ENCODE measurements at places on chromosomes 11 and 22.

DNA sequence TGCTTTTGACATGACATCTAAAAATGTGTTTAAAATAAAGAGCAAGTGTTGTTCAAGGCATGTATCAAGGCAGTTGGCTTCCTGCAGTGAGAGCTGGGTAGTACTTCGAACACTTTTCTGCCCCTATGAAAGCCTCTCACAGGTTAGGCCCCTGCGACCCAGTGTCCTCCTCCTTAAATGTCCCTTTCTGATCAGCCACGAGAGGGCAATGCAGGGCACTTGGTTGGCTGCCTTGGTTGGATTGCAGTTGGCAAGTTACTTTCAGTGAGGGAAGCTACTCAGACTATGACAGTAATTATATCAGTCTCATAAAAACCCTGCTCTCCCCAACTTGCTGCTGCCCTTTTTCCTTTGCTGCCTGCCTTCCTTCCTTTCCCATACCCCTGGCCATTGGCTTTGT is 743.8 kb downstream of the NTM start:
- no peak for DNase-seq

- DNase-seq: no peak
These were observed 7.1 kb downstream of the SNU13 start for GRCh38 chr22:41681616-41682015.

GRCh38 chr11:45385844-45386243 is 99.7 kb upstream of the SYT13 start:
- DNase-seq: no peak

GRCh38 chr11:6608726-6609501 is 3.1 kb downstream of the TAF10 start:
- DNase-seq: no peak

- DNase-seq: no peak
These were observed 3.9 kb upstream of the NUP160 start for GRCh38 chr11:47852053-47852452.

- no peak for DNase-seq
These were observed 87.1 kb downstream of the TENM4 start for GRCh38 chr11:79353706-79354105.

DNA sequence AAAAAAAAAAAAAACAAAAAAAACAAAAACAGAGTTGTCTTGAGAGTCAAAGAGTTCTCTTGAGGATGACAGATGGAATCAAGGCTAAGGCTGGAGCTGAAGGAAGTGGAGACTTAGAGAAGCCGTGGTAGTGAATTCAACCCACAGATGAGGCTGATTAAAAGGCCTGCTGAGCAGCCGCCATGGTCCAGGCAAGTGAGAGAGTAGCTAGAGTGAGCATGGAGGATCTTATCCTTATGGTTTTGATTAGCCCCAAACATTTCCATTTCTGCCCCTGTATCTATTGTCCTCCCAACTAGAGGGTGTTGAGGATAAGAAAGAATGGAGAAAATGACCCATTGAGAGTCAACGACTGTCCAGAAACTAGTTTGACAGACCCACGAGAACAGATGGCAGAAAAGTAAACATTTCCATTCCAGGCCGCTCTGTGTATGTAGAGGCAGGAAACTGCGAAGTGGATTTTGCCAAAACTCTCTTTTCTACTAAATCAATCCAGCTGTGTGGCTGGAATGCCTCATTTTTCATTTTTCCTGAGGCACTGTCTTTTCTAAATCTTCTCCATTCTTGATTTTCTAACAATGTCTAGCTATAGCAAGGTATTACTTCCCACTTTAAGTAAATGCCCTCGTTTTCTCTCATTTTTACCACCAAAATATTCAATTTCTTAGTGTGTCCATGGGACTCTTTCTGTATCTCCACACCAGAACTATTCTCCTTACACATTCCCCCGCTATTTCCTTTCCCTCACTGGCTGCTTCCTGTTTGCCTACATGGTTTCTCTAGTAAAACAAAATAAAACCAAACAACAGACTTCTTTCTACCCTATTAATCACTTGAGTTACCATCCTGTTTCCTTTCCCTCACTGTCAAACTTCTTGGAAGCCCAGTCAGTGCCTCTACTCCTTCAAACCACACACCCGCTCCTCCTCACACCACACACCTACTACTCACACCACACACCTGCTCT is 5.4 kb upstream of the MMP8 start:
- no peak for DNase-seq

GRCh38 chr11:110087812-110088534 is 5.2 kb upstream of the ZC3H12C start:
- no peak for DNase-seq

GRCh38 chr11:17876827-17877226 is 136.0 kb downstream of the SERGEF start:
- DNase-seq: no peak

DNA sequence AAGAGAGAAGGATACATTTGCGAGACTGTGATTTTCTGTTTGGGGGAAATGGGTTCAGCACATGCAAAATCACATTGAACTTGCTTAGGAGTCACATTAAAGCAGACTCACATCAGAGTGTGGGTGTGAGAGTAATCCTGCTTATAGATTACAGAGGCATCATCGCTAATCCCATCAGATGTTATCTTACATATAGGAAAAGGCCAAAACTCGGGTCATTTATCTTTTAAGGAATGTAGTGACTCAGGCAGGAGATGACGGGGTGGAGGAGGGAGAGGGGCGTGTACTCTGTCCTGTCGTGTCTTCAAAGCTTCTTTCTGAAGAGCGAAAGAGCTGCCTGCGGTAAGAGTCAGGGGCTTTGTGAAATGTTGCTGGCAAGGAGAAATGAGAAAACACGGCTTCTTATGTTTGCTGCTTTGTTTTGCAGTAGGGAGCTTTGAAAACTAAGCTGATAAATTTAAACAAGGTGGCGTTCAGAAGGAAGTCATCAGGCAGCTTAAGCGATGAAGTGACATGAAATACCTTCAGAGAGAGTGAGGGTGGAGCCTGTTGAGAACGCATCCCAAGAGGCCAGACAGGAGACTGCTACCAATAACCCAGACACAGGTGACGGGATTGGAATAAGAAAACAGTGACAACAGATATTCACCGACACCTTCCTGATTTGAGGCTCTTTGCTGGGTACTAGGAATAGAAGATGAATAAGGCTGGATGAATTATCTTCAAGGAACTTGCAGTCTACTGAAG is 2.2 kb upstream of the C11orf16 start:
- DNase-seq: no peak

DNA sequence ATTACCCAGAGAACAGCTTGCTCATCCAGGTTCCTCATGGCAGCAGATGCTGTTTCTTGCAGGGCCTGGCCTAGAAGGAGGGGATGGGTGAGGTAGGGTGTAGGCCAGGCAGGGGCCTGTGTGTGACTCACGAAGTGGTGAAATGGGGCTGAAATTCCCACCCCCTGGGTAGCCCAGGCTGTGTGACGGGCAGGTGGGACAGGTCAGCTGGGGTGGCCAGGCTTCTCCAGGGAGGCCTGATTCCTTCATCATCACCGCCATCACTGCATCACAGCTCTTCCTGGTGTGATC is 83.2 kb downstream of the CACNA1I start:
- DNase-seq: no peak

- no peak for DNase-seq
These were observed 2.1 kb downstream of the HBB start for GRCh38 chr11:5224538-5225479.

DNA sequence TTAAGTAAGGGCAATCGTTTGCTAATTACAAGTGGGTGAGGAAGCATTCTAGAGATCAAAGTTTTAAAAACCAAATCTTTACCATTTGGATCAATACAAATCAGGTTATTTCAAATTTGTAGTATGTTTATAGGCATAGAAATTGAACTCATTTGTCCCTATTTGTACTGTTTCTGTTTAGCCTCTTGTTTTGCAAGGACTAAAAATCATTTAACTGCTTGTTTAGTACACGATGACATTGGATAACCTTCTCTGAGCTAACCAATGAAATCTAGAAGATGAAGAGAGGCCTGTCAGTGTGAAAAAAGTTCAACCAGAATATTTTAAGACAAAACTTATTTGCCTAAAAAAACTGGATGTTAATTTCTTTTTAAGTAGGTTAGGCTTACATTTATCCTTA is 40.0 kb downstream of the ZC3H12C start:
- no peak for DNase-seq

DNA sequence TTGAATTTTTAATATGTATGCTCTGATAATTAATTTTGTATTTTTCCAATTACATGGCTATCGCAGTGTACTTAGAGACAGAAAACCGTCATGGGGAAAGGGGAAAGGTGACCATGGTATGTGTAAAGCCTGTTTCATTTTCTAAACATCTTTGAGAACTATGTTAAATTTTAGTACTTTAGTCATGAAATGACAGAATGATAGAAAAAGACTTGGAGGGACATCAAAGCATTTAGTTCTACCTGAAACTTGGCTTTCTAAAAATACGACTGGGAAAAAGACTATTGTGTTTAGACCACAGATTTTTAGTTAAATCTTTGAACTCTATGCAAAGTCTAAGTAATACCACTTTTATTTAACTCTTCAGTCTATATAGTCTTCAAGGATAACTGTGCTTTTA is 54.1 kb downstream of the MAML2 start:
- no peak for DNase-seq

DNA sequence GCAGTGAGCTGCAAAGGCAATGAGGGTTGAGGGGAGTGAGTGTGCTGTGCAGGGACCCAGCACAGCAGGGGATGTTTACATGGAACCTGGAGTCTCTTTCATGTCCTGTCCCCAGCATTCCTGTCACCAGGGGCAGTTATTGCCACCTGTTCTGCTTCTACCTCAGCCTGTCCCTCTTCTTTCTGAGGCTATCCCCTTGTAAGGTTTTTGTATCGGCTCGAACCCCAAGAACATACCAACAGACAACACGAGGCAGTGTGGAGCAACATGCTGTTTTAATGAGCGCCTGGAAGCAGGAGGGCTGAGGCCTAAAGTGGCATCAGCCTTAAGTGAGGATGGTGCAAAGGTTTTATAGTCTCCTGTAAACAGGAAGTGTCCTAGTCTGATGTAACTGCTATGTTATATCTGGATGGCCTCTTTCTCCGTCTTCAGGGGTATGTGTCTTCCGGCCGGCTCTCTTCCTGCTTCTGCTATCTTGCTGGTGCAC is 3.9 kb downstream of the SCGB2A2 start:
- no peak for DNase-seq

DNA sequence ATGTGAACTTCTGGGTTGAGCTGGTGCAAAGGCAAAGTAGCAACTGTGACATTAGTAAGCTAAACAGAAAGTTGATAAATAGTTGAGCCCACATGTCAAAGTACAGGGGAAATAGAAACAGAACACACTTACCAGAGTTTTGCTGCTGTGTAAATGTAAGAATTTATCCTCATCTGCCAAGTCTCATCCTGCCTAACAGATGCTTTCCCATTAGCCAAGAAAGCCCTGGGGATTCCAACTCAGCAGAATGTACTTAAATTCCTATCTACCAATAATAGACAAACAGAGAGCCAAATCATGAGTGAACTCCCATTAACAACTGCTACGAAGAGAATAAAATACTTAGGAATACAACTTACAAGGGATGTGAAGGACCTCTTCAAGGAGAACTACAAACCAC is 7.3 kb upstream of the OR51A2 start:
- no peak for DNase-seq

GRCh38 chr11:12120031-12121008 is 9.9 kb downstream of the MICAL2 start:
- DNase-seq: no peak

- no peak for DNase-seq
These were observed 72.1 kb upstream of the YWHAH start for GRCh38 chr22:31872209-31872608.

DNA sequence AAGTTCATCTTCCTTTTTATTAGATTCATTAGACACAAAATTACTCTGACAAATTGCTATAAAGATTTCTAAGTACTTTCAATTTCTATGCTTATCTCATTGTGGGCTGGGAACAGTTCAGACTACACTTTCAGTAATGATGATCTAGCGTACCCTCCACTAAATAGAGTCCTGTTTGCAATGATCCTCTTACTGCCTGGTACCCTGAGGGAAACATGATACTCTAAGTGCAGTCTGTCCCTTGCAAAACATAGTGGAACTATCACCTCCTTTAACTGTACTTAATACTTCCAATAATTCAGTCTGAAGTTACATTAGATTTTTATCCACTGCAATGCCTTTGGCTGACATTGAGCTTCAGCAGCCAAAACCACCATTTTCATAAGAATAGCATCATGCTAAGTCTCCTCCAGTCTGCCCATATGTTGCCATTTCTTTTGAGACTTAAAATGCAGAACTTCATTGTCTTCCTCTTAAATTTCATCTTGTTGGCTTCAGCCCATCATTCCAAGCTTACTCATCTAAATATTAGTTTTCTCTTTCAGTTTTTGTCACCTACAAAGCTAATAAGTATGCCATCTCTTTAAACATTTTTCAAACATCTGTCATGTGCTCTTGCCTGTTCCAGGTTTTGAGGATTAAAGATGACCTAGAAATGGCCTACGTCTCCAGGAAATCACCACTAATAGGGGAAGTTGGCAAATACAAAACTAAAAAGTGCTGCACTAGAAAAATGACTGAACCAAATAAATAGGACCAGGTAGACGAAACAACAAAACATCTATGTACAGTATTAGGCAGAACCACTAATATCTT is 55.5 kb downstream of the PAK1 start:
- DNase-seq: no peak

GRCh38 chr11:78149646-78150045 is 10.2 kb upstream of the ALG8 start:
- DNase-seq: no peak

- DNase-seq: no peak
These were observed 5.3 kb downstream of the TIRAP start for GRCh38 chr11:126288237-126288636.

GRCh38 chr11:77353131-77353530 is 51.6 kb upstream of the GDPD4 start:
- no peak for DNase-seq

DNA sequence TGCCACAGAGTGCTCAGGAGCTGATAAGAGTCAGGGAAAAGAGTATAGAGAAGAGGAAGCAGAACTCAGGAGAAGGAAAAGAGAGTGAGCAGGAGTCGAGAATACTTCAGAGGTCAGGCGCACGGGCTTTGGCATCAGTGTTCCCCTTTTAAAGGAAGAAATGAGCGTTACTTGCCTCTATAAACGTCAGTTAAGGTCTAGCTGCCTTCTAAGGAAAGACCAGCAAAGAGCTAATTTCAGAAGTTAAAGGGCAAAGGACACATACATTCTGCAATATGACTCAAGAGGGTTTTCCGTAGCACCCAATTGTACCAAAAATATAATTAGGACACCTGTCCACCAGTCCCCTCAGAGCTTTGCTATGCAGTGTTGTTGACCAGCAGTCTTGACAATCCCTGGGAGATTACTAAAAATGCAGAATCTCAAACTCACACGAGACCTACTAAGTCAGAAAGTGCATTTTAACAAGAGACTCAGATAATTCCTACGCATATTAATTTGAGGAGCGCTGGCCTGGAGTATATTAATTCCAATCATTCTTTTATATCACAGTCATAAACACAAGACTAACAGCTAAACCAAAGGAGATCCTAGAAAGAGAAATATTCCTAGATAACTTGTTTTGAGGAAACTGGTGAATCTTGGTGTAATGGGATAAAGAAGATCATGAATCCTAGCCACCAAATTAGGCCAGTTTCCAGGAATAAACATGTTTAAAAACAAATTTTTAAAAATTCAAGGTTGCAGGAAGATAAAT is 249.0 kb downstream of the CADM1 start:
- DNase-seq: no peak
